PC-3 (cell line): ENCODE measurements at places on chromosomes 4 and X. TPM values are rescaled to one million over a fixed set of nuclear protein-coding genes. Genes with fewer than 3 reads are reported as not detected.

GRCh38 chr4:35975617-35976355 is 268.5 kb downstream of the ARAP2 start:
- DNase-seq: peak; percentile 10
- H3K36me3 ChIP-seq: no peaks in the 10 kb centered on the region
- H3K27me3 ChIP-seq: no peaks in the 10 kb centered on the region

GRCh38 chrX:22652596-22652995 is 347.2 kb upstream of the DDX53 start:
- H3K4me3 ChIP-seq: no peak overlapping the region
- no peaks in the 10 kb centered on the region for H3K27me3 ChIP-seq
- no peaks in the 10 kb centered on the region for H3K4me1 ChIP-seq
- DNase-seq: peak; percentile 50

DNA sequence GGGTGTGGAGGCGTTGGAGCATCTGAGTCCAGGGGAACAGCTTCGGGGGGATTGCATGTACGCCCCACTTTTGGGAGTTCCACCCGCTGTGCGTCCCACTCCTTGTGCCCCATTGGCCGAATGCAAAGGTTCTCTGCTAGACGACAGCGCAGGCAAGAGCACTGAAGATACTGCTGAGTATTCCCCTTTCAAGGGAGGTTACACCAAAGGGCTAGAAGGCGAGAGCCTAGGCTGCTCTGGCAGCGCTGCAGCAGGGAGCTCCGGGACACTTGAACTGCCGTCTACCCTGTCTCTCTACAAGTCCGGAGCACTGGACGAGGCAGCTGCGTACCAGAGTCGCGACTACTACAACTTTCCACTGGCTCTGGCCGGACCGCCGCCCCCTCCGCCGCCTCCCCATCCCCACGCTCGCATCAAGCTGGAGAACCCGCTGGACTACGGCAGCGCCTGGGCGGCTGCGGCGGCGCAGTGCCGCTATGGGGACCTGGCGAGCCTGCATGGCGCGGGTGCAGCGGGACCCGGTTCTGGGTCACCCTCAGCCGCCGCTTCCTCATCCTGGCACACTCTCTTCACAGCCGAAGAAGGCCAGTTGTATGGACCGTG is 2.2 kb downstream of the AR start:
- no peak for DNase-seq
- no peaks in the 10 kb centered on the region for H3K4me1 ChIP-seq
- peaks cover 57% of the 10 kb centered on the region for H3K27me3 ChIP-seq

GRCh38 chrX:21940356-21940829 is at the start of gene SMS:
Gene SMS, plus strand, starts transcription at chrX:21940709. Its CDS starts 116 bp downstream, at chrX:21940825.
- H3K4me3 ChIP-seq: peak within 1 kb of the TSS; percentile 87
- no peaks in the 10 kb centered on the region for H3K27me3 ChIP-seq

GRCh38 chr4:20838476-20838875 is 138.2 kb downstream of the PACRGL start:
- no peaks in the 10 kb centered on the region for H3K36me3 ChIP-seq
- H3K27ac ChIP-seq: no peak overlapping the region
- peaks cover 11% of the 10 kb centered on the region for H3K4me1 ChIP-seq
- peaks cover 15% of the 10 kb centered on the region; the same call in 1 of the 2 replicates for H3K27me3 ChIP-seq
- no peak for DNase-seq

SLC25A5 gene
- 410 and 544 TPM in 2 replicates for total RNA-seq

GRCh38 chrX:17656556-17656955 is 80.7 kb upstream of the SCML1 start:
- no peaks in the 10 kb centered on the region for H3K4me1 ChIP-seq
- no peaks in the 10 kb centered on the region for H3K36me3 ChIP-seq
- no peak overlapping the region for H3K27ac ChIP-seq
